ENCODE measurements at places on chromosomes 12 and 14.

GRCh38 chr14:105199093-105199492 is 18.0 kb upstream of the NUDT14 start:
- no peak for DNase-seq

DNA sequence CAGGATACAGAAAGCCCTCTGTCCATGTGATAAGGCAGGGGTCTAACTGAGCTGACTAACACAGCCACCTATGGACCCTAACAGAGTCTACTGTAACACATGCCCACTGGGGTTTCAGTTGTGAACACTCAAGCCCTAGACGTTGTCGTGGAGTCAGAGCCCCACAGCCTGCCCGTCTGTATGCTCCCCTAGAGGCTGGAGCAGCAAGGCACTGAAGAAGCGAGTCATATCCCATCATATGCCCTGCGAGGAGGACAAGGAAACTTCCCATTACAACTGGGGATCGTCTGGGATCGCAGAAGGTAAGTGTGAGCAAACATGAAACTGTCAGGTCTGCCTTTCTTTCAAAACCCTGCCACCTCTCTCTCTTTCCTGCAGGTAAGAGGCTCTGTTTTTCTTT is 138.1 kb downstream of the GPR65 start:
- no peak for DNase-seq

DNA sequence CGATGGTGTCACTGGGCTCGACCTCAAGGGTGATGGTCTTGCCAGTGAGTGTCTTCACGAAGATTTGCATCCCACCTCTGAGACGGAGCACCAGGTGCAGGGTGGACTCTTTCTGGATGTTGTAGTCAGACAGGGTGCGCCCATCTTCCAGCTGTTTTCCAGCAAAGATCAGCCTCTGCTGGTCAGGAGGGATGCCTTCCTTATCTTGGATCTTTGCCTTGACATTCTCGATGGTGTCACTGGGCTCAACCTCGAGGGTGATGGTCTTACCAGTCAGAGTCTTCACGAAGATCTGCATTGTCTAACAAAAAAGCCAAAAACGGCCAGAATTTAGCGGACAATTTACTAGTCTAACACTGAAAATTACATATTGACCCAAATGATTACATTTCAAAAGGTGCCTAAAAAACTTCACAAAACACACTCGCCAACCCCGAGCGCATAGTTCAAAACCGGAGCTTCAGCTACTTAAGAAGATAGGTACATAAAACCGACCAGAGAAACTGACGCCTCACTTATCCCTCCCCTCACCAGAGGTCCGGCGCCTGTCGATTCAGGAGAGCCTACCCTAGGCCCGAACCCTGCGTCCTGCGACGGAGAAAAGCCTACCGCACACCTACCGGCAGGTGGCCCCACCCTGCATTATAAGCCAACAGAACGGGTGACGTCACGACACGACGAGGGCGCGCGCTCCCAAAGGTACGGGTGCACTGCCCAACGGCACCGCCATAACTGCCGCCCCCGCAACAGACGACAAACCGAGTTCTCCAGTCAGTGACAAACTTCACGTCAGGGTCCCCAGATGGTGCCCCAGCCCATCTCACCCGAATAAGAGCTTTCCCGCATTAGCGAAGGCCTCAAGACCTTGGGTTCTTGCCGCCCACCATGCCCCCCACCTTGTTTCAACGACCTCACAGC is 717 bp downstream of the UBC start:
- DNase-seq: no peak

DNA sequence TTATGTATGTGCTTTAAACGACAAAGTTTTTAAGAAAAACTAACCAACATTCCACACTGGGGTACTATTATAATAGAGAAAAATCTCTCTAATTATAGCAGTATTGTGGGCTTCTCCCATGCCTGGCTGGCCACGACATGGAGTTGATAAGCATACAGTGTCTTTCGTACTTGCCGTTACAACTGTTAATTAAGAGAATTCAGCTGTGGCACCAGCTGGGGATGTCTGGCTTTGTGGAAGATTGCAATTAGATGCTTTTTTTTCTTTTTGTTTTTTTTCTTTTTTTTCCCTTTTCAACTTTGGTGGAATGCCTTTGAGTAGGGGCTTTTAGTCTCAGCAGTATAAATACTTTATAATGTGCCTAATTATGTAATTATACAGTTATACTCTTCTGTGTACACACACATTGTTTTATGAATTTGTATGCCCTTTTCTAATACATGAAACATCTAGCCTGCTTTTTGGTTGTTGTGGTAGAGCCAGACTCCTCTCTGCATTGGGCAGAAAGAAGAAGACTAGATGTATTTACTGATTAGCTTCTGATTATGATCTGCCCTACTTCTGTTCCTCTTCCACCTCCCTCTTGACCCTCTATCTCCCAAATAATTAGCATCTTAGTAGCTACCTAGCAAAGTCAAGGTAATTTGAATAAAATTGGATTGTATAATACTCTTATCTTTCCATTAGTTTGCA is 76.4 kb downstream of the SUSD6 start:
- DNase-seq: no peak

DNA sequence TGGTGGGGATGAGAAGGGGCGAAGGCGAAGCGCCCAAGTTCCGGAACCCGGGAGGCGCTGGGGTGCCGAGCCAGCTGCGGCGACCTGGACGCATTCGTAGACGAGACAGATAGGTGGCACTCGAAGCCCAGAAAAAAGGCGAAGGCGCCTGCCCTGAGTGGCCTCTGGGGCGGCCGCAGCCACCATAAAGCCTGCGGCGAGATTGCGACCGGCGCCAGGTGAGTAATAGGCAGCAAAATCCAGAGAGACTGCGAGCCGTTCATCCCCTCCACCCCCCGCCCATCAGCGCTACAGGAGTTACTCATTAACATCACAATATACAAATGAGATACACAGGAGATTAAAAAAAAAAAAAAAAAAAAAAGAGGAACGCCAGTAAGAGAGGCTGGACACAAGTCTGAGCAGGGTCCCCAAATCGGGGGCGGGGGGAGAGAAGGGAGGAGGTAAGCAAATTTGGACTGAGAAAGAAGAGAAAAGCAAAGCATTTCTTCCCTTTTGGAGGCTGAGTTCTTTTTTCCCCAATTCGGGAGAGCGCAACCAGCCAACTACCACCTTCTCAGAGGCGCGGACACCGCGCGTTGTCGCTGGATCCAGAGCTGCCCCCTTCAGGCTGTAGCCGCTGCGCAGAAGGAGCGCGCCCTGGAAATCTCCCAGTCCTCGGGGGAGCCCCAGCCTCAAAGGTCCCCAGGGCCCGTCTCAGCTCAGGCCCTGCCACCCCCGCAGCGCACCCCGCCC is 15.7 kb downstream of the TBX3 start:
- DNase-seq: peak; percentile 63

GRCh38 chr12:131053567-131053966 is 99.9 kb downstream of the ADGRD1 start:
- DNase-seq: no peak

DNA sequence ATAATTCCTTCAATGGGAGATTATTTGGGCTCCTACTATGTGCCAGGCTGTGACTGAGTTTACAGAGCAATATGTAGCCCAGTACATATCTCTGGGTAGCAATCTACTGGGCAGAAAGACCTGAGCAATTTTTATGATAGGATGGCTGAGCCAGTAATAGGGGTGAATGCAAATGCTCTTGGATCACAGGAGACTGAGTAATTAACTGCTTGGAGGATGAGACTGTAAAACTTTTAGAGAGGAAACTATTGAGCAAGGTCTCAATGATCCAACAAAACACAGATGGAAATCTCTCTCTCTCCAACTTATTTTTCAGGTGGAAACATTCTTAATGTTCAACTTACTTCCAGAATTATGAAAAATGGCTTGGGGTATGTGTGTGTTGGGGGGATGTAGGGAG is 402.2 kb downstream of the AEBP2 start:
- DNase-seq: no peak

All from DMS153 (cell line).